ENCODE measurements at places on chromosomes 7 and 10.

DNA sequence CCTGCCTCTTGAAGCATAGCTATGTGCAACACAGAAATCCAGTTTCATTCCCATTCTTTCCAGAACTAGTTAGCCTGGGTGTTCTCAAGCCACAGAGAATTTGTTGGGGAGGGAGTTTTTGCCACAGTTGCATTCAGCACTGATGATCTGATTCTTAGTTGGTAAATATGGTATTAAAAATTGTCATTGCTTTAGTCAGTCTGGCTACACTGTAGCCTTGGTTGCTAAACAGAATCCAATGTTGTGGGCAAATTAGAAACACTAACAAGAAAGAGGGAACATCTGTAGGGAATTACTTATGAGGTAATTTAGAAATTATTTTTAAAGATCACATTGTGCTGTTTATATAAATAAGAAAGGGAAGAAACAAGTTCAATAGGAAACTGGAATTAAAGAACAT, 57.0 kb upstream of the CC2D2B start:
- H3K36me3 ChIP-seq = peaks cover 59% of the 10 kb centered on the region
- no peak overlapping the region for H3K27ac ChIP-seq

DNA sequence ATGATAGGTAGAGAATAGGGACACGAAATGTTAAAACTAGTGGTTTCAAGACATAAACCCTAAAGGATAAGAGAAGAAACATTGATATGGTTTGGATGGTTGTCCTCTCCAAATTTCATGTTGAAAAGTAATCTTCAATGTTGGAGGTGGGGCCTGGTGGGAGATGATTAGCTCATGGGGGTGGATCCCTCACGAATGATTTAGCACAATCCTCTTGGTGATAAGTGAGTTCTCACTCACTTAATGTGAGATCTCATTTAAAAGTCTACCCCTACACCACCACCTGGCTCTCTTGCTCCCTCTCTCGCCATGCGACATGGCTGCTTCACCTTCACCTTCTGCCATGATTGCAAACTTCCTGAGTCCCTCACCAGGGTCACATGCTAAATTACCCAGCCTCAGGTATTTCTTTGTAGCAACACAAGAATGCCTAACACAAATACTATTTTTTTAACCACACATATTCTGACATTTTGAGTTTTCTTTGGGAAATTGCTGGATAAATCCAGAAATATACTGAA, 242.4 kb upstream of the PHF14 start:
- H3K27me3 ChIP-seq = no peaks in the 10 kb centered on the region
- no peak overlapping the region for H3K4me3 ChIP-seq
- no peak overlapping the region for H3K27ac ChIP-seq
- no peaks in the 10 kb centered on the region for H3K36me3 ChIP-seq
- no peaks in the 10 kb centered on the region for H3K4me1 ChIP-seq

- no peaks in the 10 kb centered on the region for H3K36me3 ChIP-seq
- no peak overlapping the region for H3K4me3 ChIP-seq
- peaks cover 41% of the 10 kb centered on the region for H3K4me1 ChIP-seq
- H3K27ac ChIP-seq = no peak overlapping the region
- DNase-seq = no peak
Measured at GRCh38 chr7:151431281-151431767, 8.6 kb downstream of the CRYGN start.

DNA sequence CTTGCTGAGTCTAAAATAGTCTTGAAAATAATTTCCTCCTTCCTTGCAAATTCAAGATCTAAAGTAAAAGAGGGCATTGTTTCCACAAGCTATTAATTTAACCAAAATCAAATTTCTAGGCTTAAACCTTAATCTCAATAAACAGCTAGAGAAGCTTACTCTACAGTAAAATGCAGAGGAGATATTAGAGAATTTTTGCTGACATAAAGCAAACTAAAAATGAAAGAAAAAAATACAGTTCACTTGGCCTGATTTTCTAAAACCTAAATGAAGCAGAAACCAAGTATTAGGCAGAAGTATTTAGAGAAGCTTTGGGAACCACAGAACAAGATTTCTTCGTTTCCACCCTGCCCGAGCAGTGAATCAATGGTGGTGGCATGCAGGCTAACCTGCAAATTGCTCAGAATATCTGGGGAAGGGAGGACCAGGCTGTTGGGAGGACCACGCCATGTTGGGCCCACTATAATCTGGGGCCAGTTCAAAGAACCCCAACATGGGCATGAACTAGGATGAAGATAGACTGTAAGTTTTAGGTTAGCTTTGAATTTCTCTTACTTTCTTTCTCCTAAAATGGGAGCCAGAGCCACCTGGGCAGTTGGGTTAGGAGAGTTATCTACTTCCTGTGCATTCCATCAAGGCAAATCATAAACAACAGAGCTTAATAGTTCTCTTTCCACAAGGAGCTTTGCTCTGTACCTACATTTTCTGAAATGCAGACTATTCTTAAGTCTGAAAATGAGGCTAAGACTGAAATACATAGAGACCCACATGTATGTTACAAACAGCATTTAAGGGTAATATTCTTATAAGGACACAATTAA, 4.1 kb downstream of the LAMB1 start:
- H3K36me3 ChIP-seq = no peaks in the 10 kb centered on the region
- peaks cover 76% of the 10 kb centered on the region for H3K27me3 ChIP-seq
- DNase-seq = no peak
- no peak overlapping the region for H3K4me3 ChIP-seq
- H3K4me1 ChIP-seq = peaks cover 16% of the 10 kb centered on the region
- no peak overlapping the region for H3K27ac ChIP-seq

DNA sequence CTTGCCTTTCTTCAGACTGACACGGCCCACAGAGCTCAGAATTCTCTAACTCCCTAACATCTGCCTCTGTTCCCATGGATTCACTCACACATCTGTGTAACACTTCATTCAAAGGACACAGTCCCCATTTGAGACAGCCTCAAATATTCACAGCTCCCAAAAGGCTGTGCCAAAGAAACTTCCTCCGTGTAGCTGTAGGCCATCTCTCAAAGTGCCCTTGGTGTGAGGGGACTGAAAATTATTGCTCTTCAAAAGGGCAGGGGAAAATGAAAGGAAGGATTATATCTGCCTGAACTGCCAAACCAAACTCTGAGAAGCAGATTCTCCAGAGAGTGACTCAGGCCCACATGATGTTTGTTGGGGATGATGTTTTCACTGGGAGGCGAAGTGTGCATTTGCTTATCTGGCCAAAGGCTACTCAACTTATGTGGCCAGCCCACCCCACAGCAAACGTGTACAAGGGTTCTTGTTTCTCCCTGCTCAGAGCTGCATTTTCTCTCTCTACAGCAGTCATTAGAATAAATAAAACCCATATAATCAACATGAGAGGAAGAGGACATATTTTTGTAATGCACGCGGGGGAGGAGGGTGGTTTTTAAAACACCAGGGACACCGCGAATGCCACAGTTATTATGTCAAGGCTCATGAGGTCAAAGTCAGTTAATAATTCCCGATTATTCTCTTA, 302.4 kb upstream of the NFE2L3 start:
- peaks cover 76% of the 10 kb centered on the region for H3K27me3 ChIP-seq
- H3K4me3 ChIP-seq = no peak overlapping the region
- H3K4me1 ChIP-seq = peaks cover 18% of the 10 kb centered on the region
- H3K36me3 ChIP-seq = no peaks in the 10 kb centered on the region
- no peak for DNase-seq

DNA sequence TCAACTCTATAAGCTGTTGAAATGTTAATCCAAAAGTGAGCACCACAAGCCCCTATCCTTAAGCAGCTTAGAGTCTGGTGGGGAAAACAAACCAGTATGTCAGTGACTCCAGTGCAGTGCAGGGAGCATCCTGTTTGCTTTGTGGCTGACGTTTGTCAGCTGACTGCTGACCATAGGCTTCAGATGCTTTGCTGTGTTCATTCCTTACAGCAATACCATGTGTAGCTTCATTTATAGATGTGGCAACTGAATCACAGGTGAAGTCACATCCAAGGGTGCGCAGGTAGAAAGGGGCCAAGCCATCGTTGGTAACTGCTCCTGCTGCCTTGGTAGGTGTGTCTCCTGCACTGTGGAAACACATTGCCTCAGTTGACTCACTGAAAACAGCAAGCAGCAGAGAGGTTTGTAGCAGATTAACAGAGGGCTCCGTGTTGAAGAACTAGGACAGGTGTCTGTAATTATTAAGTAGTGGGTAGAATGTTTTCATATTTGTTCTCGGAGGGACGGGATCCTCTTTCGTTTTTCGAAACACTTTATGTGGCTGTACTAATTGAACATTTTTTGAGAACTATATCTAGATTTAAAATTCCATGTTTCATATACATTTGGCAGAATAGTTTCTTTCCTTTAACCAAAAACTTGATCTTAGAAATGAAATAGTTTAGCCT, 2.0 kb downstream of the INSIG1 start:
- H3K36me3 ChIP-seq = peaks cover 64% of the 10 kb centered on the region
- H3K4me1 ChIP-seq = peaks cover 62% of the 10 kb centered on the region
- peak overlapping the region; percentile 97 for H3K27ac ChIP-seq
- peak; percentile 72 for DNase-seq

- H3K4me1 ChIP-seq = no peaks in the 10 kb centered on the region
- H3K27ac ChIP-seq = no peak overlapping the region
- H3K27me3 ChIP-seq = peaks cover 6% of the 10 kb centered on the region
- H3K4me3 ChIP-seq = no peak overlapping the region
- no peak for DNase-seq
Measured at GRCh38 chr10:61606959-61607907, 55.5 kb upstream of the CABCOCO1 start.

DNA sequence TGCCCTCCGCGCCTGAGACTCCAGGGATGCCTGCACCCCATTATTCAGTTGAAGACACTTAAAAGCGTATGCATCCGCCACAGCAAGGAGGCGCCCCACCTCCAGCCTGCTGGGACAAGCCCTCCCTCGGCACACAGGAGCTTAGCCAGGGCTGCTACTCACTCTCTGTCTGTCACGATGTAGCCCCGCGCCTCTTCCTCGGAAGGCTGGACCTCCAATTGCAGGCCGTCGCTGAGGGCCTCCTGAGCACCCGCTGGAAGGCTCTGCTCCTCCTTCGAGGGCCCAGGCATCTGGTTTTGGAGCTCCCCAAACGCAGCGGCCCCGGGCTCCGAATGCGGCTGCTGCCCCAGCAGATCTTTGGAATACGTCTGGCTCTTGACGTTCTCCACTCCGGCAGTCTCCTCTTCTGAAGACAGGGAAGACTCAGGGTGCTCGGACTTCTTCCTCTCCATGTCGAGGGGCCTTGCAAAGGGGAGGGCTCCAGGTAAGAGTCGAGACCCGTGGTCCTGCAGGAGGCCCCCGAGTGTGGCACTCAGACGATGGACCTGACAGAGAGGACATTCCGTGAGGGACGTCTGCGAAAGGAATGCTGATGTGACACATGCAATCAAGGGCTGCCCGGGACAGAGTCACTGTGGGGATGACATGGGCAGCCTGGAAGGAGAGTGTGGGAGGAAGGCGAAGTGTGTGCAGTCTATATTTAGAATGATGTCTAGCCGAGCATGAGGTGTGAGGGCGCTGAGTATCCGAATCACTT, 453.9 kb downstream of the PTPRN2 start:
- no peaks in the 10 kb centered on the region for H3K36me3 ChIP-seq
- no peak for DNase-seq
- no peak overlapping the region for H3K4me3 ChIP-seq
- H3K4me1 ChIP-seq = no peaks in the 10 kb centered on the region
- no peaks in the 10 kb centered on the region for H3K27me3 ChIP-seq

DNA sequence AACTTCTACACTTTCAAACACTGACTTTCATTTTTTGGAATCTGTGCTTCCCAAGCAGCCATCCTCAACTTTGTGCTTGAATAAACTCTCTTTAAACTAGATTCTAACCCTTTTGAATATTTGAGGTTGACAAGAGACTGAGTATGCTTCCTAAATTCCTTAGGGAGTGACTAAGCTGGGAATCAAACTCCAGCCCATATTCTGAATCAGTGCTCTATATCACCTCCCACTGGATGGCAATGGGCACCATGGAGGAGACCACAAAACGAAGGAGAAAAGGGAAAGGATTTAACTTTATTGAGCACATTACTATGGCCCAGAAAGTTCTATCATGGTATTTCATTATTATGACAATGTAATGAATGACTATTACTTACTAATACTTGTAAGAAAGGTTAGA, 17.2 kb upstream of the SLC26A4 start:
- DNase-seq = no peak
- peaks cover 24% of the 10 kb centered on the region for H3K4me1 ChIP-seq
- H3K36me3 ChIP-seq = peaks cover 27% of the 10 kb centered on the region
- peaks cover 23% of the 10 kb centered on the region for H3K27me3 ChIP-seq
- no peak overlapping the region for H3K27ac ChIP-seq

- no peak for DNase-seq
- no peaks in the 10 kb centered on the region for H3K36me3 ChIP-seq
- no peak overlapping the region for H3K4me3 ChIP-seq
- H3K27ac ChIP-seq = no peak overlapping the region
Measured at GRCh38 chr7:137094-137891, 55.1 kb upstream of the FAM20C start.

GRCh38 chr10:28906415-28906814, 229.1 kb downstream of the BAMBI start:
- H3K4me1 ChIP-seq = no peaks in the 10 kb centered on the region
- no peak for DNase-seq
- no peak overlapping the region for H3K27ac ChIP-seq
- peaks cover 2% of the 10 kb centered on the region for H3K27me3 ChIP-seq

GRCh38 chr7:106781007-106781406, 84.1 kb upstream of the PIK3CG start:
- H3K36me3 ChIP-seq = peaks cover 6% of the 10 kb centered on the region
- H3K27ac ChIP-seq = no peak overlapping the region
- peaks cover 2% of the 10 kb centered on the region for H3K4me1 ChIP-seq
- H3K4me3 ChIP-seq = no peak overlapping the region

DNA sequence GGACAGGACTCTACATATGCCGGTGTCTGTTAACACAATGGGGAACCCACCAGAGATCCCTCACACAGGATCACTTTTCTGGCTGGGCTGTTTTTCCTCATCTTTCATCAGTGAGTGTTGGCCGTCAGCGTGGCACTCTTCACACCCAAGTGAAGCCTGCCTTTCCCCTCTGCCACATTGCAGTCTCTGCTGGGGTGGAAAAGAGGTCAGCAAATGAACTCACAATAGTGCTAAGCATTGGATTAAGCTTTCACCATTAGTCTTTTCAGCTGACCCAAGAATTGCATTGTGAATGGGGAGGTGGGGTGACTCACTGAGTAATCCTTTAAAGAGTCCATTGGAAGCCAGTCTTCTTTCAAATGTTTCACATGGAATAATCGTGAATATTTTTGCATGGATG, 143.0 kb downstream of the KIAA1217 start:
- no peak overlapping the region for H3K4me3 ChIP-seq
- no peaks in the 10 kb centered on the region for H3K4me1 ChIP-seq
- no peak overlapping the region for H3K27ac ChIP-seq
- no peaks in the 10 kb centered on the region for H3K27me3 ChIP-seq
- no peak for DNase-seq
